Posterior vena cava (tissue), 2 donors: ENCODE measurements at places on chromosomes 1 and 21. TPM values are rescaled to one million over a fixed set of nuclear protein-coding genes. Genes with fewer than 3 reads are reported as not detected.
A peak's percentile ranks its signal among the peaks of the same experiment; 100 is the strongest.

DNA sequence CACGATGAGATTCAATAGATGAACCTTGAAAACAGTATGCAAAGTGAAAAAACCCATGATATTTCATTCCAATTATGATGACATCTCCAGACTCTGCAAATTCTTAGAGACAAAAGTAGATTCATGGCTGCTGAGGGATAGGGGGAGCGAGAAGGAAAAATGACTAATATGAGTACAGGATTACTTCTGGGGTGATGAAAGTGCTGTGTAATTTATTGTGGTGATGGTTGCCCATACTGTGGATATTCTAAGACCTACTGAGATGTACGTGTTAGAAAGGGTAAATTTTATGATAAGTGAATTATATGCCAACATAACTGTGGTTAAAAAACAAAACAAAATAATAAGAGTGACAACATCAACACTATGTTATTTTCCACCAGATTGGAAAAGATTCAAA, 18.9 kb upstream of the RGS7 start:
- DNase-seq = no peak

- peak; percentile 64 for DNase-seq
Measured at GRCh38 chr1:31428436-31429221, 15.6 kb downstream of the SERINC2 start.

- peak; percentile 89 for DNase-seq
Measured at GRCh38 chr1:157490467-157491165, 61.7 kb downstream of the FCRL5 start.

GRCh38 chr1:118039170-118039569, 109.6 kb downstream of the WDR3 start:
- DNase-seq = no peak

Gene SMAP2
- 26.0 TPM for total RNA-seq

Gene FGR
- total RNA-seq = 22.5 TPM

DNA sequence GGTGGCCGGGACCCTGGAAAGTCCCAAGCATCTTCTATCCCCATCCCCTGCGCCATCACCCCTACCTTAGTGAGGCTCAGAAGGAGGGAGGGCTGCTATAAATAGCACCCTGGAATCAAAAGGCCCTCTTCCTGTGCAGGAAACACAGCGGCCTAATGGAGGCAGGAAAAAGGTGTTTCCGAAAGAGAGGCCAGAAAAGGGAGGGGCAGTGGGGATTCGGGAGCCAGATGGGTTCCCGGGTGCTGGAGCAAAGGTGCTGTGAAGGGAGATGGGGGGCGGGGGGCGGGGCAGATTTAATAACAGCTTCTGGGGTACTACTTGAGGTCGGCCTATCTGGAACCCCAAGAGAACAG, 16.6 kb downstream of the NAV1 start:
- no peak for DNase-seq

GRCh38 chr1:6601923-6602668, 573 bp downstream of the KLHL21 start:
- DNase-seq = peak; percentile 87

Gene IL10RB
- 19.8 TPM for total RNA-seq

DNA sequence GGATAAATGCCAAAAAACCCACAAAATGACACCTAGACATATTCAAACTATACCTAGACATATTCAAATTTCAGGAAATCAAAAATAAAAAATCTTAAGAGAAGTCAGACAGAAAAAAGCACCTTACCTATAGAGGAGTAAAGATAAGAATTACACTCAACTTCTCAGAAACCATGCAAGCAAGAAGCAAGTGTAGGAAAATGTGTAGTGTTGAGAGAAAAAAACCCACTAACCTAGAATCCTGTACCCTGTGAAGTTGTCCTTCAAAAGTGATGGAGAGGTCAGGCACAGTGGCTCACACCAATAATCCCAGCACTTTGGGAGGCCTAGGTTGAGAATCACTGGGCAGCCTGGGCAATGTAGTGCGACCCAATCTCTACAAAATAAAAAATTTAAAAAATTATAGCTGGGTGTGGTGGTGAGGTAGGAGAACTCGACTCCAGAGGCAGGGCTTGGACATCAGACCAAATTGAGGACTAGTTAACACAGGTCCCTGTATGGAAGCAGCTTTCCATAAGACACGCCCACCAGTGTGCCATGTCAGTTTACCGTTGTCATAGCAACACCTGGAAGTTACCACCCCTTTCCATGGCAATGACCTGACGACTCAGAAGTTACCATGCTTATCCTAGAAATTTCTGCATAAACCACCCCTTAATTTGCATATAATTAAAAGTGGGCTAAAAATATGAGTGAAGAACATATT, 20.7 kb downstream of the PDIK1L start:
- DNase-seq = no peak

- DNase-seq = peak; percentile 10
Measured at GRCh38 chr1:26221094-26221493, 12.9 kb upstream of the CEP85 start.
